GM23248 (cell line): ENCODE measurements at places on chromosomes 4 and X. TPM values are rescaled to one million over a fixed set of nuclear protein-coding genes. Genes with fewer than 3 reads are reported as not detected.

SRPX2 gene
- 36.5 and 36.7 TPM in 2 replicates for total RNA-seq

RLIM gene
- 40.1 TPM in 2 replicates for total RNA-seq

TRAM1L1 gene
- total RNA-seq = 2.3 and 3.7 TPM in 2 replicates

SPP1 gene
- total RNA-seq = 2.7 and 3.1 TPM in 2 replicates

DNA sequence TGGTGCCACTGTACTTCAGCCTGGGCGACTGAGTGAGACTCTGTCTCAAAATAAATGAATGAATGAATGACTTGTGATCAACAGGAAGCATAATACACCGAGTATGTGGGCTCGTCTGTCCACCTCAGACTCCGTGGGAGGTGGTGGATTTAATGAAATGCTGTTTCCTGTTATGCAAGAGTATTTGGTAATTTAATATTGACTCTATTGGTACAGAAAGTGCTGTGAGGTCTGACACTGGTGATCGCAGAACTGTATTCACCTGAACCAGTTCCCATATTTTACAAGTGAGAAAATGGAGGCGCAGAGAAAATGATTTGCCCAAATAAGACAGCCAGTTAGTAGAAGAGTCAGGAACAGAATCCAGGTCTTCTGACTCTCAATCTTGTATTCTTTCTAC lies 423.3 kb downstream of the RAPGEF2 start:
- DNase-seq = no peak

DNA sequence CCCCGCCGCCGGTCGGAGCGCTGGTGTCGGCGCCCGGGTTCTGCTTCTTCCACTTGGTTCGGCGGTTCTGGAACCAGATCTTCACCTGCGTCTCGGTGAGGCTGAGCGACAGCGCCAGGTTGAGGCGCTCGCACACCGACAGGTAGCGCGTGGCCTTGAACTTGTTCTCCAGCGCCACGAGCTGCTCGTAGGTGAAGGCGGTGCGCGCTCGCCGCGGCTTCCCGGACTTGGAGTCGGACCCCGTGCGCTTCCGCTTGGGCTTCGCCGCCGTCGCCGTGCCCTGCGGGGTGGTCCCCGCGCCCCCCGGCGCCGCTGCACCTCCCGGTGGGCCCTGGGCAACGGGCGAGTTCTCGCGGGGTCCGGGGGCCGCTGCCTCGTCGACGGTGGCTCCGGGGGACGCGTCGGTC lies 3.1 kb downstream of the NKX1-1 start:
- DNase-seq = no peak

GRCh38 chr4:113699772-113700171 lies 61.8 kb downstream of the CAMK2D start:
- peak; percentile 57 for DNase-seq

- no peak for DNase-seq
Measured at GRCh38 chr4:2511645-2512131, 24.8 kb upstream of the FAM193A start.

GRCh38 chrX:115362334-115363095 lies 73.0 kb downstream of the LUZP4 start:
- peak; percentile 20 for DNase-seq

GRCh38 chrX:9767375-9767774 lies 1.7 kb upstream of the GPR143 start:
- no peak for DNase-seq

- peak; percentile 71 for DNase-seq
Measured at GRCh38 chr4:185396724-185397385, at the start of gene ANKRD37. Gene ANKRD37 (plus strand): TSS chr4:185396841. CDS start chr4:185396924, 83 bp downstream.

- no peak for DNase-seq
Measured at GRCh38 chr4:89723096-89723495, 113.9 kb downstream of the SNCA start.

- no peak for DNase-seq
Measured at GRCh38 chrX:78950009-78950835, 5.0 kb downstream of the P2RY10 start.

DNA sequence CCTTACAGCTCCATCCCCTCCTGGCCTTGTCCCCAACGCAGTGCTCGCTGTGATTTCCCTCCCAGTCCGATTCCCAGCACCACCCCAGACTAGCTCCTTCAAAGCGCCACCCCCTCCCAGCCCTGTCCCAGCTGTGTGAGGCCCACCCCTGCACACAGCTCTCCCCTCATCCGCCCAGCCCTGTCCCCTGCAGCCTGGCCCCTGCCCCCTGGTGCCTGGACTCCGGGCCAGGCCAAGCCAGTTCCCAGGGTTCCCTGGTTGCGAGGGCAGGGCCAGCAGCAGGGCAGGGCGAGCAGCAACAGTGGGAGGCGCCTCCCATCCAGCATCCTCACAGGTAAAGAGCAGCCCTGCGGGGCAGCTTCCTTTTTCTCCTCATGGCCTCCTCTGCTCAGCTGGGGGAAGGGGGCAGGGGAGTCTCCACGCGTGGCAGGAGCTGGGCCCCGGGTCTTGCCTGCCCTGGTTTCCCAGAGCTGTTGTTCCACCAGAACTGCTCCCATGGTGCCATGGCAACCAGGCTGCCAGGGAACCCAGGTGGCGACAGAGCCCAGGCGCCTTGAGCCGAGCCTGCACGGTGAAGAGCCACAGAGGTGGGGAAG lies 24.8 kb downstream of the IQSEC2 start:
- DNase-seq = no peak

DNA sequence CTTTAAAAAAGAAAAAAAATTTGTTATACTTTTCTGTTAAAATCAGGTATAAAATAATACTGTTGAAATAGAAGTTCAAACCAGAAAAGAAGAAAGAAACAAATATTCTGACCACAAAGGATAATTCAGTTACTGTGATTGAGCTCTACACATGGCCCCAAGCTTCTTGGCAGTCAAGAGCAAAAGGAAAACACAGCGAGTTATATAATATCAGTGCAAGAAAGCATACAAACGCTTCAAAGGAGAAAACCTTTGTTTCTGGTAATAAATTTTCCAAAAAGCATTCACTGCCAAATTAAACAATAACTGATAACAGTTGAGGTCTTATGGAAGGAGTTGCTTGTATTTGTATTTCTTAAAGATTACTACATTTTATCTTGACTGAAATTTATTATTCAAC lies 40.5 kb upstream of the EDNRA start:
- no peak for DNase-seq

- peak; percentile 4 for DNase-seq
Measured at GRCh38 chr4:119498527-119498926, 130.1 kb downstream of the PDE5A start.

DNA sequence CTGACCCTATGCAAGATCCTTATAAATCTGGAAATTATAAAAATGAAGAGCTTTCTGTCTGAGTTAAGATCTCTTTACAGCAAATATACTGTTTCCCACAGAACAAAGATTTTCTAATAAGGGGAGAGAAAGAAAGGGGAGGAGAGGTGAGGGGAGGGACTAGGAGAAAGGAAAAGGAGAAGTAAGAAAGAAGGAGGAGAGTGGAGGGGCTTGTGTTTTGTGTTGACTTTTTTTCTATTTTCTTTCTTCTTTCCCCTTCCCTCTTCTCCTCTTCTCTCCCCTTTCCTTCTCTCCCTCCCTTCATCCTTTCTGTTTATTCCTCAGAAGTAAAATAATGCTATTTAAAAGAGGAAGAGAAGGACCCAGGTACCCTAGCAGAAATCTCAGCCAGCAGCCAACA lies 6.2 kb downstream of the CXCL6 start:
- DNase-seq = no peak

DNA sequence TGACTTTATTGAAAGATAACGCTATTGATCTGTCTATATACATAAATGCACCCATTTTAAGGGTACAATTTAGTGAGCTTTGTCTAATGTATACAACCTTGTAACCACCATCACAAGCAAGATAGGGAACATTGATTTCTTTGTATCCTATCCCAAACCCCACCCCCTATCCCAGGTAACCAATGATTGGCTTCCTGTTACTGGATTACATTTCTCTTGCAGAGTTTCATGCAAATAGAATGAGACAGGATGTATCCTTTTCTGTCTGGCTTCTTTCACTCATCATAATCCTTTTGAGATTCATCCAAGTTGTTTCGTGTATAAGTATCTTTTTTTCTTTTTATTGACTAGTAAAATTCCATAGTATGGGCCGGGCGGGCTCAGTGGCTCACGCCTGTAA lies 1.6 kb upstream of the GRIPAP1 start:
- DNase-seq = no peak

DNA sequence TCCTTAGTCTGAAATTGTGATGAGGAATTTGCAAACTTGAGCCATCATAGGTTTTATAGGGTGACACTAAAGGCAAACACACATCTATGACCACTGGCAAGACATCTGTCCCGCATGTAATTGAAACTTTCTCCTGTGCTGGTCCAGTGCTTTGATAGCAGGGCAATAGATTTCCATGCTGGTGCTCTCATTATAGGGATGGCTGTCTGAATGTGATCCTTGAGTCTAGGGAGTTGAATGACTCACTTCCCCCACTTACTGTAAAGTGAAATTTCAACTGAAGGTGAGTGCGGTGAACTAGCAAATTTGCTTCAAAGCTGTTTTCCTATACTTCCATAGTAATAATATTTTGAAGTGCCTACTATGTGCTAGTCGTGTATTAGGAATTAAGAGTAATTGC lies 1630.0 kb downstream of the STIM2 start:
- peak; percentile 24 for DNase-seq

GRCh38 chr4:71307729-71308128 lies 31.1 kb upstream of the SLC4A4 start:
- no peak for DNase-seq

DNA sequence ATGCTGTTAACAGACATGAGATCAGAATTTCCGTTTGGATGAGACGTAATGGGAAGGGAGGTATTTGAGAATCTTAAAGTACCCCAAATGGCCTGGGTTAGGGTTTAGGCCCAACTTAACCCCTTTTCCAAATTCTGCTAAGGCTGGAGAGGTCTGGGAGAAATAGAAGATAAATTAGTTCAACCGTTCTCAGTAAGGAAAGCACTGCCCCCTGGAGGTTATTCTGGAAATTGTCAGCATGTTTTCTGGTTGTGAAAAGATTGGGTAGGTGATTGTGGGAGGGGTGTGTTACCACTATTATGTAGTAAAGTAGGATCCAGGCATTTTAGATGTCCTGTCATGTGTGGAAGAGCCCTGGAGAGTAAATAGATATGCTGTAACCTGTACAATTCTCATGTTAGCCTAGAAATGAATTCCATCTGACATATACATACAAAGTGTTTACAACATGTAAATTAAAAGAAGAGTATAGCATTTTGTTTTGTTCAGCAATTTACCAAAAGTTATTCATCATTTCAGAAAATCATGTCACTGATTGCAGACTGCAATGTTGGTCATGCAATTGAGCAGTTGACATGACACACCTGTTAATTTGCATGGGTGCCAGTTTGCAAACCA lies 26.8 kb upstream of the GRXCR1 start:
- DNase-seq = peak; percentile 58

- DNase-seq = peak; percentile 20
Measured at GRCh38 chr4:145580906-145581305, 38.3 kb upstream of the MMAA start.

- DNase-seq = no peak
Measured at GRCh38 chrX:63920875-63921274, 135.9 kb upstream of the ARHGEF9 start.

GRCh38 chr4:123449362-123449761 lies 52.8 kb downstream of the SPRY1 start:
- DNase-seq = no peak
